ENCODE measurements at places on chromosomes 12 and 14.
A peak's percentile ranks its signal among the peaks of the same experiment; 100 is the strongest.

DNA sequence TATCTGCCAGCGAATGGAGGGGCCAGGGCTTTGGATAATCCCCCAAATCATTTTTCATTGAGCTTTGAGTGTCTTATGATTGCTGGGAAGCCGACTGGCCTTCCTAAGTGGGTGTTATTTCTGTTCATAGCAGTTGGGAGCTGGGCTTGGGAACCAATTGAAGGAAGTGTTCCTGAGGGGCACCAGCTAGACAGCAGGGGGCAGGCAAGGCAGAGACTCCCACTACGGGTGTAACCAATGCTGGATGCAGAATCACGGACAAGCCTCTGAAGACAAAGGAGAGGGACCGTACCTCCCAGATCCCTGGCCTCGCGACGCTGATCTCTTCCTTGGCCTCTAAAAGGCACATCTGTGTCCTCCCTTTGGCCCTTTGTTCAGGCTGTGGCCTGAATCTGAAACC is 149.0 kb upstream of the PRMT8 start:
- peak; percentile 16 for DNase-seq

DNA sequence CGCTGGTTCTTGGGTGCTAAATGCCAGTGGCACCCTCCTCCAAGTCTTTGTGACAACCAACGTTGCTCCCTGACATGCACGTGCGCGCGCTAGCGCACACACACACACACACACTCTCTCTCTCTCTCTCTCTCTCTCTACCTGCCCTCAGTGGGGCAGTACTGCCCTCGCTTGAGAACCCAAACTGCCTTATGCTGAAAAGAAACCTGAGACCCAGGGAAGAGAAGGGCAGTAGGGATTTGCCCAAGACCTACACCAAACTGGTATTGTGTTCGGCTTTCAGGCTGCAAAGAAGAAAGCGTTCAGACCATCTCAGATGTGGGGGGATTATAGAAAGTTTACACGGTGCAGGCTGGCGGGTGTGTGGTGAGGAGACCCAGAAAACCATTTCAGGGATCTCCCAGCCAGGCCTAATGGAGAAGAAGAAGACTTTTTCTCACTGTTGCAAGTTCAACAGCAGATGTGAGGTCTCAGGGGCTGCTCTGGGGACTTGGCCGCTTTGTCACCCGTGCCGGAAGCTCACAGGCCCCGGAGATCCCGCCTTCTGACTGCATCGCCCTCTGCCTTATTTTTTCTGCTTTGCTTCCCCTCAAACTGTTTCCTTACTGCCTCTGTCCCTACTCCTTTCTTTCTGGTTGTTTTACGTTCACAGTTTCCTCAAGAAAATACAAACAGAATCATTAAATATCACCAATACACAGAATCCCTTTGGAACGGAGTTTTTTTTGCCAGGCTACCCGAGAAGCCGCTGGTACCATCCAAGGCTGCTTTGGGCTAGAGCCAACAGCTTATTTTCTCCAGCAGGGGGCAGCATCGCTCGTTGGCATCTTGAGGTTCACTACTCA is 82.4 kb downstream of the PPM1A start:
- DNase-seq, result peak; percentile 39

- DNase-seq, result no peak
Measured at GRCh38 chr12:65490250-65490649, 211.8 kb downstream of the MSRB3 start.

DNA sequence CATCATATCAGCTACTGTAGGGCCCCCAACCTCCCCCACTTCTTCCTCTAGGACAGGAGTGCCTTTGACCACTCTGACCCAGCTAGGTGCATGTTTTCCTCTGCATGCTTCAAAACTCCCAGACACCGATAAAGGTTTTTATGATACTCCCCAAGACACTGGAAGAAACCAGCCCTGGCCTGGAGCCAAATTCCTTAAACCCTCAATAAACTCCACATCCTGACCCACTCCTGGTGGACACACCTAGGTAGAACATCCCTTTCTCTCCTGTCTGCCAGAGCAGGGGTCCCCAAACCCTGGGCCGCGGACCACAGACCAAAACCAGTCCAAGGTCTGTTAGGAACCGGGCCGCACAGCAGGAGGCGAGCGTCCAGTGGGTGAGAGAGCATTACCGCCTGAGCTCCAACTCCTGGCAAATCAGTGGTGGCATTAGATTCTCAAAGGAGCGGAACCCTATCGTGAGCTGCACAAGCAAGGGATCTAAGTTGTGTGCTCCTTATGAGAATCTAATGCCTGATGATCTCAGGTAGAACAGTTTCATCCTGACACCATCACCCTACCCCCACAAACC is 49.6 kb downstream of the NT5DC3 start:
- no peak for DNase-seq

DNA sequence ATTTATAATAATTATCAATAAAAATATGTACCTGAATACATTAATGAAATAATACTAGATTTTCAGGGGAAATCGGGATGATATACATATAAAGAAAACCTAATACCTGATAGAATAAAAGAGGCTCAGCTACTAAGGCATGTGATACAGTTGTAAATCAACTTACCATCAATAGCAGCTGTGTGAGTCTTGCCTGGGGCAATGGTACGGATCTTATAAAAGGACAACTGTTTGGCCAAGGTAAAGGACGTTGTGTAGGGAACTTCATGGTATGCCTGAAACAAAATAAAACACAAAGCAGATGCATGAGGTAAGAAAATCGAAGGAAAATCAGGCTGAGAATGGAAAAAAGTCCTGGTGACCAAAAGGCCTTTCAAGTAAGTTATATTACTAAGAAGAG is 25.4 kb downstream of the NEK9 start:
- no peak for DNase-seq

DNA sequence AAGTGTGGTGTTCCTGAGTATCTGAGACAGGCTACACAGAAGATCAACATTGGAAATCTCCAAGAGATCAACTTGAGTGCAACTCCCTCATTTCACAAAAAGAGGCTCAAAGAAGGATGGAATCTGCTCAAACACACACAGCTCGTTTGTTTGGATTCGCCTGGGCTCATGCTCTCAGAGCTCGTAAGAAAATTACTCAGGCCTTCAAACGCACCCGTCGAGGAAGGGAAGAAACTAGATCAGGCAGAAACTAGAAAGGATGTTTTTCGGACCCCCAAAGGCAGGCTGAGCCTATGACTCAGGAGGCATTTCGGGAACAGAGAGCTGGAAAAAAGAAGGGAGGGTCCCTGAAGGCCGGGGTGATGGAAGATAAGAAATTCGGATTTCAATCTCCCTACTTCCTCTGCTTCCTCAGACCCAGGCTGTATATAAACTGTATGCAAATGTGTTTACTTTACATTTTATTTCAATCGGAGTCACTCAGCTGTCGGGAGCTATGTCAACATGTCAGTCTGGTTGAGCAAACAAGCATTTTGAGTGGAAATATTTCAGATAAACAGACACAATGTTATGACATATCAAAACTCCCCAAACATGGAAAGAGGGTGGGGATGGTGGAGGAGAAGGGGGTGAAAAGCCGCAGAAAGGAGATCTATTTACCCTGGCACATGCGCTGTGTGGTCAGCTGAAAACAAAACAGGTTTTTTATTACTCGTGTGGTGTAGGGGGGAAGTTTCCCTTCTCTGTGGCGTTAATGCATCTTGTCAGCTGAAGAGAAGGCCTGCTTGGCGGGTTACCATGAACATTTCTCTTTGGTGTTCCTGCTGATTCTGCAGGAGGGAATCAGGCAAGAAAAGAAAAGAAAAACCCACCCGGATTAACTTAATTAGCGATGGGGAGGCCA is 129.1 kb upstream of the TBX3 start:
- DNase-seq, result no peak

- DNase-seq, result peak; percentile 90
Measured at GRCh38 chr14:102304611-102305506, at the start of gene MOK. TSS of gene MOK (minus strand) at chr14:102305164. CDS start at chr14:102304968, 196 bp downstream.

DNA sequence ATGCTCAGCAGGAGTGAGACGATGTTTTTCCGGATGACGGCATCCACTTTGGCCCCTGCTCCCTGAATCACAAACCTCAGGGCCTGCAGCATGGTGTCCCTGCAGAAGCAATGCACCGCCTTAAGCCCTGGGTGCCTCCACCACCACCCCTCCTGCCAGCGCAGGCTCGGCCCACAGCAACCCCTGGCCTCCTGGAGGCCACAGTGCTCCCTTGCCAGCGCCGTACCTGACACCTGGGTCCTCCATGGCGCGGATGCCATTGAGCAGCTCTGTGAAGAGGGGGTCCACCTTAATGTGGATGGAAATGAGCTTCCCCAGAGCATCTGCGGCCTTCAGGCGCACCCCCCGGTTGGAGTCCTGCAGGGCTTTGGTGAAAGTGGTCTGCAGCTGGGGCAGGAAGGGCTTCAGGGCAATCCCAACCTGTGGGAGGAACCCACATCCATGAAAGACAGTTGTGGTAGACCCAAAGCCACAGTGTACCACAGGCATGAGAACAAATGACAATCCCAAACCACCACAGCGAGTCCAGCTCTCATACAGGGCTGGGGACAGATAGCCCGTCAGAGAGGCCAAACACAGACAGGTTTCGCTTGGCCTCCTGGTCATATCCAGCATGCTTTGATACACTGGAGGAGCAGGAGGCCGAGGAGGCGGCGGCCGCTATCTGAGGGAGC is 17.9 kb upstream of the RAB35 start:
- DNase-seq, result no peak

DNA sequence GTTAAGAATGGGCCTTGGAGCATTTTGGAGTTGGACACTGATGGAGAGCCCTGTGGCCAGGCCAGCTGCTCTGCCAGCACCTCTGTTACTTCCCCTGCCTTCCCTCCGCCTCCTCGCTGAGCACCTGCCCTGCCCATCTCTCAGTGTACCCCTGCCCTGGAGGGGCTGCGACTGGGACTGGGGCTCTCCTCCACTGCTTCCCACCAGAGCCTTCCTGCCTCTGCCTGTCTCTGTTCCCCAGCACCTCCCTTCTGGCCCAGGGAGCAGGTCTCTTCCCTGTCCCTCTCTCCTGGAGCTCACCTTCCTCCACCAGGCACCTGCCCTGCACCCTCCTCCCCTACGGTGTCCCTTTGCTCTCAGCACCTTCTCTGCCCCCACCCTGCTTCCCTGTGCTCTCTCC is 62.1 kb downstream of the WDR20 start:
- no peak for DNase-seq

DNA sequence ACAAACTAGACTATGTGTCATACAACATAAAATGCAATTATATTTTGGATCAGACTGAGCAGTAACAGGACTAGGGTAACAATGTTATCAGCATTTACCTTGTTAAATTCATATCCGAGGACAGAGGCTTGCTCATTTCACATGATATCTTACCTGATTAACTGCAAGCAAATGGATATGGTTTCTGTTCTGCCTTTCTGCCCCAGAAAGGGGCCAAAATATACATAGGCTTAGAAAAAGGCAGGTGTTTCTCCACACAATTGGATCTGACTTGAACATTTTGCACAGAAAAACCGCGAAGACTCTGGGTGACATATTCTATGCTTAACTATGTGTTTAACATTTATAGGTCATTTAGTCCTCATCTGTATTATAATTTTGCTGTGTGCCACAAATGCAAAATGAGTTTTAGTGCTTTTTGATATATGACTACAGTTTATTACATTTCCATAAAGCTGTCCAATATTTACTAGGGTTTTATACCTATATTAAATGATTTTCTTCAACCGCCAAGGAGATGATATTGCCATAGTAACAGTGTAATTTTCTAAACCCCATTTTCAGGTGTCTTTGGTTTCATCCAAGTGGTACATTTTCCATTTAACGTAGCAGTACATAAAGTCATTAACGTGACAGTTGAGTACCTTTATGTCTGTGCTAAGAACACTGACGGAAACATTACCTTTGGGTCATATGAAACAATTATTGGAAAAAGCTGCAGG is 249.3 kb upstream of the KRR1 start:
- DNase-seq, result no peak

GRCh38 chr12:64752833-64753238 is 6.4 kb downstream of the GNS start:
- DNase-seq, result no peak

- DNase-seq, result no peak
Measured at GRCh38 chr14:74179856-74180255, 59.4 kb upstream of the VSX2 start.

- DNase-seq, result no peak
Measured at GRCh38 chr12:89486264-89486663, 38.3 kb downstream of the GALNT4 start.

DNA sequence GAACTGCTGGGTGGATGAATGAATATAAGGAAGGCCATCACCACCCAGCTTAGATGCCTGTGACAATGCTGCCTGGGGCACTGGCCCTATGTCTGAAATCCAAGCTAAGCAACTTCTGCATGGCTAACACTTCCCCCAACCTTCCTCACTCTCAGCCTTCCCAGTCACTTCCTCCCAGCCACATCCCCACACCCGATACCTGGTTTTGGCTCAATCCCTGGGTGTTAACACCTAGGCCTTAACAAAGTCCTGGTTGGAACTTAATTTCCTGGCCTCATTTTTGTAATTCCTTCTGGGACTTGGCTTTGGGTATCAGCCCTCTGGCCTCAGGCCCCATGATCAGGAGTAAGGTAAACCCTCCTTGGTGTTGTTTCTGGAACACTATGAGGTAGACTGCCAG is 110.0 kb downstream of the EFCAB11 start:
- DNase-seq, result no peak

DNA sequence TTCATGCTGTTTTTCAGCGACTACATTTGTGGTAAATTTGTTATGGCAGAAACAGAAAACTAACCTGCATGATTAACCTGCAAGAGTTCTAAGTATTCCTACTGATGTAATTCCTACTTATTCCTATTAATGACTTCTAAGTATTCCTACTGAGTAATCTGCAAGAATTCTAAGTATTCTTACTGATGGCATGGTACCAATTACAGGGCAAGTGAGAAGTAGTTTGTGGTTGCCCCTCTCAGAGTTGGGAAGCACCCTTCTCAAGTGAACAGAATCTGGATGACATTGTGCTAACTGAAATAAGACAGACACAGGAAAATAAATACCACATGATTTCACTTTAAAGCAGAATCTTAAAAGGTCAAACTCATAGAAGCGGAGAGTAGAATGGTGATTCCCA is 100.9 kb upstream of the CPNE8 start:
- DNase-seq, result no peak

DNA sequence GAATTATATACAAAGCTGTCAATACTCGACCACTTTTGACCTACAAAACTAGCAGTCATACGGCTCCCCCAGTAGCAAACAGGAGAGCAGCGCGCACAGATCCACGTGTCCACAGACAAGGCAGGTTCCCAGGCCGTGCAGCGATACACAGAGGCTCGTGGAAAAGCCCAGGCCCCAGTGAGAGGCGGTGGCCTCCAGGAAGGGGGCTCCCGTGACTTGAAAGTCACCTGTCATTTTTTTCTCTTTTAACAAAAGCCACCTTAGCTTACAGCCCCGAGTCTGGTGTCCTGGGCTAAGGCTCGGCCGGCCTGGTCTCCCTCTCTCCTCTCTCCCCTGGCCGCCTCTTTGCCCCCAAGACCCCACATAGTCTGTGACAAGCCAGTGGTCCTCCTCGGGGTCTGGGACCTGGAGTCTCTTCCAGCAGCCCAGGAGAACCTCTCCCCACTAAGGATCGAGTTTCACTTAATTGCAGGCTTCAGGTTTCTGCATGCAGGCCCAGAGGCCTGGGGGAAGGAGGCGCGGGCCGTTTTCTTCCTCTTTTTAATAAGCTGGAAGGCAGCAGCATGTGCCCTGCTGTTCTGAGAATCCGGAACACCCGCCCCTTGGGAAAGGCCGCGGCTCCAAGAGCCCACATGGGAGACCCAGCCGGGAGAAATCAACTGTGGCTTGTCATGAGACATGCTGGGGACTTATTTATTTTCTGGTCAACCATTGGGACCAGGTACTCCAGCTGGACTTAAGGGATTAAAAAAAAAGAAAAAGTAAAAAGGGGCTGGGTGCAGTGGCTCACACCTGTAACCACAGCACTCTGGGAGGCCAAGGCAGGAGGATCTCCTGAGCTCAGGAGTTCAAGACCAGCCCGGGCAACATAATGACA is 15.9 kb downstream of the NCOR2 start:
- peak; percentile 38 for DNase-seq
